ENCODE measurements at places on chromosomes 12 and 14.

DNA sequence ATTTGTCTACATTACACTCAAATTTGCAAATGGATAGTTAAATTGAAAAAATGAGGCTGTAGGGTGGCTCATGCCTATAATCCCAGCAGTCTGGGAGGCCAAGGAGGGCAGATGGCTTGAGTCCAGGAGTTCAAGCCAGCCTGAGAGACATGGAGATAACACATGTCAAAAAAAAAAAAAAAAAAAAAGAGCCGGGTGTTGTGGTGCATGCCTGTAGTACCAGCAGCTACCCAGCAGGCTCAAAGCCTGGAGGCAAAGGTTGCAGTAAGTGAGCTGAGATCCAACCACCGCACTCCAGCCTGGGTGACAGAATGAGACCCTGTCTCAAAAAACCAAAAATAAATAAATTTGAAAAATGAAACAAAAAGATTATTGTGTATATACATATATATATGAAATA, 119.9 kb upstream of the MGAT4C start:
- DNase-seq: no peak

DNA sequence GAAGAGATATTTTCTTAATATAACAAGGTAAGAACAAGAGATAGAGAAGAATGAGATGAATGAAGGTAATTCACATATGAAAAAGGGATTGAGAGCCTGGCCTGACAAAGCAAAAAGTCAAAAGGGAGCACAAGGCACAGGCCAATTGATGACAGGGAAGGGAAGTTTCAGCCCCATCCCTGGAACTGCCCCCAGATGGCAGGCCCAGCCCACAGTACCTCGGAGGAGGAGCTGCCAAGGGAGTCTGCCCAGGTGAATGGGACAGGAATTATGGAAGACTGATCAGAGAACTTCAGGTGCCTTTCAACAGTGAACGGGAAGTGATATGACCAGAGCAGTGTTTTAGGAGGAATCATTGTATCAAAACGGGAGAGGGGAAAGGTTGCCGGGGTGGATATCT, 15.7 kb downstream of the SNRPF start:
- no peak for DNase-seq

GRCh38 chr12:97681612-97682504, 219.3 kb downstream of the RMST start:
- DNase-seq: no peak

DNA sequence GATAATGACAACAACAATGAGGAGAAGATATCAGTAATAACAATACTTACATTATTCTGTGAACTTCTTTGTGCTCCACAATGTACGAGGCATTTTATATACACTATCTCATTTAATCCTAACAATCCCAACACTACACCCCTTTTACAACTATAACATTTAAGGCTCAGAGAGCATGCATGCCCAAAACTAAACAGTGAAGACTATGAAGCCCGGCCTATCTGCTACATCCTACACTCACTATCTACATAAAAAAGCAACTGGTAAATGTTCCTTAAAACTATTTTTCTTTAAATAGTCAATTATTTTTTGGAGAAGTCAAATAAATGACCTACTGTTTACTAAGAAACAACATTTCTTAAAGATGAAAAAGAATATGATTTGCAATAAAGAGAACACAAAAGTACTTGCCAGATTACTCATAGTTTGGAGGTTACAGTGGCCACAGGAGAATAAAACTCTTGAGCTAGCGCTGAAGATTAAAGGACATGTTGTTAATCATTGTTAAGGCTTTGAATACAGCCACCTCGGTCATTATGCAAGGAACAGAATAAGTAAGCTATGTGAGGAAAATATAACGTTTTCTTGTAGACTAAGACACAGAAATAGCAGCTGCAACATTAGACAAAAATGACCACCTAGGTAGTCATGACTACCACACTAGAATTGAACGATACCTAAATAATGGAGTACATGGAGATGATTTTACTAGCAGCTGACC, 56.7 kb downstream of the EPS8 start:
- DNase-seq: no peak

DNA sequence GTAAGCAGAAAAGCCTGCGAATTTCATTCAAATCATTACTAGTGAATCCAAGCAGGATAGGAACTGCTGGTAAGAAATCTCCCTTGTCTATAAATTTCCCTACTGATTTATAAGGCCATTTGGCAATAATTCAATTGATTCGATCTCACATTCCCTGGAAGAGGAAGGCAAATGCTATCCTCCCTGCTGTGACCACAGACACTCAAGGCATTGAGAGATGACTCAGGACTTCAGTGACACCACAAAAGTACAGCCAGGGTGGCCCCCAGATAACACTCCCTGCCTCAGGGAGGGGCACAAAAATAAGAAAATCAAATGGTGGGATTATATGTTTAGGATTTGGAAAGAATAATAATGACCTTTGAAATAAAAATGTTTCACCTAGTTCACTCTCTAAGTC, 162.7 kb downstream of the GRIP1 start:
- no peak for DNase-seq

- DNase-seq: no peak
Measured at GRCh38 chr14:97644365-97644764, 847.2 kb downstream of the VRK1 start.

DNA sequence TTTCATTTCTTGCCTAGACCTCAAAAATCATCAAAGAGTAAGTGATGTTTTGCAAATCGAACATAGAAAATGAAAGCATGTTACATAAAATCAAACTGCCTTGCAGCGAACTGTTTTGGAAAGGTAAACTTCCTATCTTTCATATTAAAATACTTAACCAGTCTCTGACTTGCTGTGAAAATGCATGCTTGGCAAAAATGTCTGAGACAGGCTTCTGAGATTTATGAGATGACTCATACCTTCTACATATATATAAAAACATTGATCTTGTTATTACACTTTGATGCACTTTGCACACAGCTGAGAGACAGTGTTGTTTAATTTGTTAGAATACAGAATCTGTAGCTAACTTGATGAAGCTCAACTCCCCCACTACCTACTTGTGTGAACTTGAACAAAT, 179.1 kb downstream of the KITLG start:
- DNase-seq: no peak

GRCh38 chr14:75101491-75101890, 25.4 kb downstream of the NEK9 start:
- DNase-seq: no peak

DNA sequence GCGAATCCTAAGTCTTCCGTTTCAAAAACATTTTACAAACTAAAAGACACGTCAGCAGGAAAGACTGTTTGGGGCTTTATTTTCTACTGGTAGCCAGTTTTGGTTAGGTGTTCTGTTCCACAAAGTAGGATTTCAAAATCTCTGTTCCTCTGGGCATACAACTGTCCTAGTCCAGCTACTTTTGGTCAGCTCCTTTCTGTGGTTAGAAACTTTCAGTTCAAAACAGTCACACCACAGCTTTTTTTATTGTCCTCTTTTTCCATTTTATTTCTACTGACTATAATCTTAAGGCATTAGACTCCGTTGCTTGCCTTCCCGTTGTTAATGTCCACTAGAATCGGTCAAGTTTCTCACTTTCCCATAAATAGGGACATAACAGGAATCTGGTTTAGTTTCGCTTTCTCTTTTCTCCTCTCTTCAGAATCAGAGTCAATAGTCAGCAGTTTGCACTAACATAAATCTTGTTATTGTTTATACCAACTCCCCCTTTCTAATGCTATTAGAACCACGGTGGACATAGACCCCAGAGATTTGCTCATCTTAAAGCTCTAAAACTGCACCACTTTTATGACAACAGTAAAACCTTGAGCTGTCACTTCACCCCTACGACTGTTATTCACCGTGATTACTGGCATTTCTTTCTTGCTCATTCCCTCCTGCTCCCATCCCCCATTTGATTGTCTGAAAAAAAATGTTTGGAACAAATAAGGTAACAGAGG, 41.5 kb upstream of the NPAS3 start:
- no peak for DNase-seq

- no peak for DNase-seq
Measured at GRCh38 chr12:26188127-26188526, 7.2 kb upstream of the SSPN start.

- DNase-seq: no peak
Measured at GRCh38 chr14:50087341-50088116, 28.8 kb downstream of the VCPKMT start.

GRCh38 chr12:51890133-51890464, 2.2 kb downstream of the ANKRD33 start:
- no peak for DNase-seq

DNA sequence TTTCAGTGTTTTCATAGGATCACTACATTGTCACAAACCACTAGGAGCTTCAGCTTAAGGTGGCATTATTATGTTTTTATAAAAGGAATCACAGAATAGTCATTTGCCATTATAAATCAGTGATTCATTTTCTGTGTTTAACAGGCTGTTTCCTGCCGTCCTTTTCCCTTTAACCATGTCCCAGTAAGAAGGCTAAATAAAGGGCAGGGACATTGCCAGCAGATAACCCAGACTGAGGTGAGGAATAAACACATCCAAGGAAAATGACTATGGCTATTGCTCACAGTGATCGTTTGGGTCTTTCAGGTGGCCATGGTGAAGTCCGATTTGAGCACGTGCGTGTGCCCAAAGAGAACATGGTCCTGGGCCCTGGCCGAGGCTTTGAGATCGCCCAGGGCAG, 17.9 kb upstream of the ALDH2 start:
- DNase-seq: no peak

DNA sequence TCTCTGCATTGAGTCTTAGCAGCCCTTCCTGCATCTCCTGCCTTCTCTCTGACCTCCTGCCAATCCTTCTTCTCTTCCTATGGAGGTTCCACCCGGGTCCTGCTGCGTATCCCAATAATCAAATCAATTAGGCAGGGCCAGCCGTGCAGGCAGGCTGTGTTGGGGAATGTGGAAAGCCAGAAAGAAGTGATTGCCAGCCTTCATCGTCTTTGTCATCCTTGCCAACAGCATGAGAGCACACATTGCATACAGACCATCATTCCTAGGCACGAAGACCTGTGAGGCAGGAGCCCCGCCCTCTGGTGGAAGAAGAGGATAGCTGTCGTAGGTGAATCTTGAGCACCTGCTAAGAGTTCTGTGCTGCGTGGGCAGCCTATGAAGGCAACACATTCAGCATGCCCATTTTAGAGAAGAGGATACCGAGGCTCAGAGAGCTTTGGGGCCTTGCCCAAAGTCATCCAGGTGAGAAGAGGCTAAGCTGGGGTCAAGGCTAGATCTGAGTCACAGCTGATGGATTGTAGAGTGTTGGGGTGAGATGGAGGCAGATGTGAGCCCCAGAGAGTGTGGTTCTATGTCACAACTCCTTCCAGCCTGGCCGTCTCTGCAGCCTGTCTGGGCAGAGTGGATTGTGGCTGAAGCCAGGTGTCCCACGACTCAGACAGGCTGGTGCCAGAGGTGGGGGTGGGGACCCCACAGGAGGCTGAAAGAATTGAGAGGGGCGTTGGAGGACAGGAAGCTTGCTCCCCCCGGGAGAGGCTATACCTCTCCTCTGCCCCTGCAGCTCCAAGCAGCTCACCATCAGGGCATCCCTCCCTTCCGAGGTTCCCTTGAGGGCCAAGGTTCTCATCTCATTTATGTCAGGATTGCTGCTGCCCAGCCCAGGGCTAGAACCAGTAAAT, 12.7 kb downstream of the C14orf132 start:
- DNase-seq: no peak

DNA sequence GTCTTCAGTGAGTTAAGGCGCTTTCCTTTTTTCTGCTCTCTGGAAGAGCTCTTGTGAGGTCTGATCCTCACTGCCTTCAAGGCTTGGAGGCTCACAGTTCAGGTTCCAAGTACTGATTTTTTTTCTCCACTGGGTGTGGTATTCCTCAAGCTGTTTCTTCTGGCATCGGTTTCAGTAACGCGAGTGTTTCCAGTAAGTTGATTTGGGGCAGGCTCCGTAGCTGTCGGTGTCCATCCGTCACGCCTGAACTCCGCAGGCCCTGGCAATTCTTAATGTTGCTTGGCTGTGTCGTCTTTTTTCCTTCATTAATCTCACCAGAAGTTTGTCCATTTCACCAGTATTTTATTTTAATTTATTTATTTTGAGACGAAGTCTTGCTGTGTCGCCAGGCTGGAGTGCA, 30.6 kb downstream of the LRCOL1 start:
- no peak for DNase-seq

- DNase-seq: no peak
Measured at GRCh38 chr12:43226151-43226550, 325.9 kb downstream of the ADAMTS20 start.

DNA sequence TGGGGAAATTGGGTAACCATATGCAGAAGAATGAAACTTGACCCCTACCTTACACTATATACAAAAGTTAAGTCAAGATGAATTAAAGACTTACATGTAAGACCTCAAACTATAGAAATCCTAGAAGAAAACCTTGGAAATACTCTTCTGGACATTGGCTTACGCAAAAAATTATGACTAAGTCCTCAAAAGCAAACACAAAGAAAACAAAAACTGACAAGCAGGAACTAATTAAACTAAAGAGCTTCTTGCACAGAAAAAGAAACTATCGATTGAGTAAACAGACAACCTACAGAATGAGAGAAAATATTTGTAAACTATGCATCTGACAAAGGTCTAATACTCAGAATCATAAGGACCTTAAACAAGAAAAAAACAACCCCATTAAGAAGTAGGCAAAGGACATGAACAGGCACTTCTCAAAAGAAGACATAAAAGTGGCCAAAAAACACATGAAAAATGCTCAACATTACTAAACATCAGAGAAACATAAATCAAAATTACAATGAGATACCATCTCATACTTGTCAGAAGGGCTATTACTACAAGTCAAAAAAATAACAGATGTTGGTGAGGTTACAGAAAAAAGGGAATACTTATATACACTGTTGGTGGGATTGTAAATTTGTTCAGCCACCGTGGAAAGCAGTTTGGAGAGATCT, 37.0 kb upstream of the CFAP54 start:
- no peak for DNase-seq

DNA sequence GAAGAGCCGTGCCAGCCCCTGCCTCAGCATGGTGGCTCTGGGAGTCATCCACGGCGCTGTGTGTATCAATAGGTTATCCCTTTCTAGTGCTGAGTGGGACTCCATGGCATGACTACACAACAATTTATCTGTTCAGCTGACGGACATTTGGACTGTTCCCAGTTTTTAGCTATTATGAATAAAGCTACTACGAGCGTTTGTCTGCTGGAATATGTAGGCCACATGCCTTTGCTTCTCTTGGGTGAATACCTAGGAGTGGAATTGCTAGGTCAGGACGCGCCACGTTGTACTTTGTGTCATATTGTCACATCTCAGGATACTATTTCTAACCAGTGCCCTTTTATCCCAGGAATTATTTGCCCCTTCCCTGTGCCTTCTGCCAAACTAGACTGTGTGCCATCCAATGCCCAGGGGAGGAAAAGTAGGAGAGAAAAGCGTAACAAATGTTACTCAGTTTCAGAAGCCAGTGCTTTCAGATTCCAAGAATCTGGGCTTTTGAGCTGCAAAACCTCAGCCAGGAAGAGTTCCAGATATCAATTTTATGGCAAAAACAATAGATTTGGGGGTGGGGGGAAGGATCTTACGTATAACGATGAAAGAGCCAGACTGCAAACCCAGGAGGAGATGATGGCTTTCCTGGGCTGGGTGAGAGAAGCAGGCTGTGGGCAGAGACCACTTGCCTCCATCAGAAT, 62.5 kb upstream of the NCOR2 start:
- DNase-seq: no peak

All from stimulated activated CD8-positive, alpha-beta memory T cell treated with anti-CD3 and anti-CD28 coated beads, Interleukin-2, amount 100 ng/mL, for 1 hour (primary cell).